ENCODE measurements at places on chromosomes 3 and 15. TPM values are rescaled to one million over a fixed set of nuclear protein-coding genes. Genes with fewer than 3 reads are reported as not detected.
A peak's percentile ranks its signal among the peaks of the same experiment; 100 is the strongest.

DNA sequence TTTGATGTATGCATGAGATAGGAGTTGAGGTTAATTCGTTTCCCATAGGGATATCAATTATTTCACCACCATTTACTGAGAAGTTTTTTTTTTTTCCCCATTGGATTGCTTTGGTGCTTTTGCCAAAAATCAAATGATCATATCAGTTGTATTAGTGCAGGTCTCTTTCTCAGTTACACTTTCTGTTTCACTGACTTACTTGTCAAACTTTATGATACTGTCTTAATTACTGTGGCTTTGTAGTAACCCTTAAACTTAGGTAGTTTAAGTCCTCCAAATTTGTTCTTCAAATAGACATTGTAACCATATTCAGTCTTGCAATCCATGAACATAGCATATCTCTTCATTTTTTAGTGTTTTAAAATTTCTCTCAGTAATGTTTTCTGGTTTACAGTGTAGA is 259.9 kb upstream of the SLCO3A1 start:
- DNase-seq: no peak

- no peak for DNase-seq
Measured at GRCh38 chr3:41260063-41260450, 60.8 kb downstream of the CTNNB1 start.

- DNase-seq: no peak
Measured at GRCh38 chr3:160747422-160747821, 8.6 kb upstream of the PPM1L start.

DNA sequence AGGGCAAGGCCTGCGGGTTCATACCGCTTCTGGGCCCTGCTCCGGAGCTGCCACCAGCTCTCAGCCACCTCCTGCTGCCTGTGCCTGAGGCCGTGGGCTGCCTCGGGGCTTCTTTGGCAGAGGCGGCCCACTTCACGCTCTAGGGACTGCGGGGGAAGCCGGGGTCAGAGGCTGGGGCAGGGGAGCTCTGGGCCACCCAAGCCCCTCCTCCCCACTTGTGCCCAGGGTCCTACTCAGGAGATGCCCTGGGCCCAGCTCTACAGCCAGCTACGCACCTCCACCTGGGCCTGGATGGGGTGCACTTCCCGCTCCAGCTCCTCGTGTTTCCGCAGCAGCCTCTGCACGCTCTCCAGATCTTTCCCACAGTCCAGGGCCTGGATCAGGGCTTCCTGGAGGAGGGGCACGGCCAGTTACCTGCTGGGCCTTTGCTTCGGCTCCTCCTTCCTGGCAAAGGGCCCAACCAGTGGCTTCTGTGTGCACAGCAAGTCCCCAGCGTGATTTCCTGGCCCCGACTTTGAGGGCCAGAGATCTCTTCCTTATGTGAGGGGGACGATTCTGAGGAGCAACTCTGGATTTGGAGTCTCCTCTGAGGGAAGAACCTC is 24.0 kb downstream of the PLA2G4B start:
- DNase-seq: no peak

- DNase-seq: no peak
Measured at GRCh38 chr3:45641756-45642155, 47.2 kb downstream of the LIMD1 start.

DNA sequence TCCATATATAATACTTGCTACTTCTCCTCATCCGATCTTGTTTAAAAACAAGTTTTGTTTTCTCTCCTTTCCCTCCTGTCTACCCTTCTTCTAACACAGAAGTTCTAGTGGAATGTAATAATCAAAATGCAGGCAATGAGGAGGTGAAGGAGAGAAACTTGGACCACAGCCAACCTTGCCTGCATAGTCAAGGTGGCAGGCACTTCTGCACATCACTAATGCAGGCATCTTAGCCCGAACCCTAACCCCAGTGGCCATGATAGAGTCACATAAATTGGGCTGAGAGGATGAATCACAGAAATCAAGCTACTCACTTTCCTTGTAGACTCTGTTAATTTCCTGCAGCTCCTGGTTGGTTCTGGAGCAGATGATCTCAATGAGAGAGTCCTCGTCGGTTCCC is 41.0 kb downstream of the ANXA2 start:
- DNase-seq: no peak

GRCh38 chr15:43795997-43796396 is 3.9 kb downstream of the SERF2 start:
- no peak for DNase-seq

- no peak for DNase-seq
Measured at GRCh38 chr3:58704745-58705144, 38.2 kb upstream of the FAM3D start.

- DNase-seq: no peak
Measured at GRCh38 chr3:23698652-23699313, 107.0 kb upstream of the UBE2E1 start.

DNA sequence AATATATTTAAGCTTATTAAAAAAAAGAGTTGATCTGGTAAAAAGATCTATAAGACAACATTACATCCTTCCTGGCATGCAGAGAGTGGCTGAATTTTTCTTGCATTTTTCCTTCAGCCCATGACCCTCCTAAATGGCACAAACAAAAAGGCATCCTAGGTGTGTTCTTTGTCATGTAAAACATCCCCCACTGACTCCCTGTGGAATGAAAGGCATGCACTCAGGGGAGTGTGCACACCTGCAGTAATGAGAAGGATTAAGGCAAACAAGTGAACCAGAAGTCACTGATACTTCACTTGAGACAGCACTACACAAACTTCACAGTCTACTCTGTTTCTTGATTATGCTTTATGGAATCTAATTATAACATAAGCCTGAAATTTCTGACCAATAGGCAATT is 195.0 kb downstream of the RBMS3 start:
- no peak for DNase-seq

The CSNK1G1 gene
- 37.6 TPM for total RNA-seq

DNA sequence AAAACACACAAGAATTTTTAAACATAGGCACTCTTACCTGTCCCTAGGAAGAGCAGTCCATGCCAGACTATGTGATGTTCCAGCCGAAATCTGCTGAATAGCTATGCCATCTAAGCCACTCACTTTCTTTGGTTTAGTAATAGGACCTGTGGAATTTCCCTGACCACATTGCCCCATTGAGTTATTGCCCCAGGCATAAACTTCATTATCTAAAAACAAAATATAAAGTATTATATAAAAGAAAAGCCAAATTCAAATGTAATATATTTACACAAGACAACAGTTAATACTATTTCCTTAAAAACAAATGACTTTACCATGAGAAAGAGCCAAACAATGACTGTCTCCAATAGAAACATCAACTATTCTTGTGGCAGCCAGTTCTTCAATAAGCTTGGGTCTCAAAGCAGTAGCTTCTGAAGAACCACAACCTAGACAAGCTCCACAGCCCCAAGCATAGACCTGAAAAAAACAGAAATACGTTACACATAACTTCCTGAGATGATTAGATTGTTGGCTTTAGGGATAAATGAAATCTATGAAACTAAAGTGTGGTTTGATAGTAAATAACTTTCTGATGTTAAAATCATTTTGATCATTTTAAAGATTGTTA is 84.3 kb downstream of the HERC1 start:
- peak; percentile 9 for DNase-seq

DNA sequence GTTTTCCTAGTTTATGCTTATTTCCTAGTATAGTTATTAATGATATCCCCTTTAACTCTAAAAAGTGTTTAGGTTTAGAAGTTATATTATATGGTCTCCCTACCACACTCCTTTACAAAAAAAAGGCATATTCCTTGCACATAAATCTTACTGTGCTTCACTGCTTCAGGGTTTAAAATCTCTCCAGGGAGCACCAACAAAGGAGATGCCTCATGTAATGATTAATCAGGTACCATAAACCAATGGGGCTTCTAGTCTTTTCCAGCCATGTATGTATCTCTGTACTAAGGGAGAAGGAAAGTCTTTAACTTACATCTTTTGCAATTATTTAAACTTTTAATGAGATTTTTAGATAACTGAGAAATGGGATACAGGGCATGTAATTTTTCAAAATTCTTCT is 91.5 kb upstream of the RBMS3 start:
- DNase-seq: no peak

- no peak for DNase-seq
Measured at GRCh38 chr3:134768837-134769236, 26.2 kb upstream of the EPHB1 start.

DNA sequence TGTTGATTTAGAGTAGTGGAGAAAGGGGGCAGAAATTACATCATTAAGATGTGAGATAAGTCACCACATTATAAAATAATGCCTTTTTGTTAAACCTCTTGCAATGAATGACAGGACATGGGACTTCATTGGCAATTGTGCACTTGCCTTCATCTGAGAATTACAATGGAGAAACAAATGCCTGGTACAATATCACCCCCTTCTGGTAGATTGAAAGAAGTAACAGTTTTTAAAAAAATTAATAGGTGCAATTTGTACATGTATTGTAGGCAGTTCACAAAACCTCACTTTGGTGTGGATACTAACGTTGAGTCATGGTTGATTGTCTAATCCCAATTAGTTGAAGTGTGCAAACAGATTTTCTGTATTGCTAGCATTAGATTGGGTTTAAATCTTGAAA is 4.6 kb upstream of the P2RY14 start:
- DNase-seq: peak; percentile 70

DNA sequence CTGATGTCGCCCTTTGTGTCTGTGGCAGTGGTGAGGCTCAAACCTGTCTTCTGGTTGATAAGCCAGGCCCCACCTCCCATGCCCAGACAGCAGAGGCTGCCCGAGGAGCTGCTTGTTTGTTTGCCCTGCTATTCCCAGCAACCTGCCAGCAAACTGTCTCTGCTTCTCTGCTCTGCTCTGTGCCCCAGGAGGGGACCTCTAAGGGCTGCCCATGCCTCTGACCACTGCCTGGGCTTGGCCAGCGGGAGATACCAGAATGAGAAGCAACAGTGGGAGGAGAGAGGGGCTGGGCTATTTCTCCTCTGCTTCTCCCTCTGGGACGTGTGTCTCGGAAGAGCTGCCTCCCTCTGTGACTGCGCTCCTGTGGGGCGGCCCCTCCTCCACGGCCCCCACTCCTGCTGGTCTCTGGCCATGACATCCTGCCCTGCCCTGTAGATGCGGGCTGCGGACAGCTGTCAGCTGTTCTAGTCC is 213.1 kb downstream of the RPLP1 start:
- no peak for DNase-seq

The RABL3 gene
- total RNA-seq: 18.1 TPM

The RARB gene
- 21.6 TPM for total RNA-seq

- peak; percentile 17 for DNase-seq
Measured at GRCh38 chr3:190485830-190486532, 27.9 kb upstream of the IL1RAP start.

GRCh38 chr3:197203714-197204146 is 94.7 kb downstream of the DLG1 start:
- no peak for DNase-seq

DNA sequence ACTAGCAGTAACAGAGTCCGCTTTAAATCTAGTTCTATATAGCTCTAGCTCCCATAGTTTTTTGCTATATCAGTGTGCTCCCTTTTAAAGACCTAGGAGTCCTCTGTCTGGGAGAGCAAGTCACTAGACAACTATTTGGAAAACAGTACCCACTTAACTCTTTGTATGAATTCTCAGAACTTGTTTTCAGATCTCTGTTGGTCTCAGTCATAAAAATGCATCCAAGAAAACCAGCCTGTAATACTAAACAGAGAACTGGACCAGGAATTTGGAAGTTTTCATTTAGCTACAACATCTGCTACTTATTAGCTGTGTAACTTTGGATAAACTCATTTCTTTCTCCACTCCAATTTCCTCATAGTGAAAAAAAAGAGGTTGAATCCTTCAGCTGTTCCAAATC is 56.9 kb upstream of the C3orf49 start:
- DNase-seq: peak; percentile 54

The GOLGA8K gene
- total RNA-seq: not detected

DNA sequence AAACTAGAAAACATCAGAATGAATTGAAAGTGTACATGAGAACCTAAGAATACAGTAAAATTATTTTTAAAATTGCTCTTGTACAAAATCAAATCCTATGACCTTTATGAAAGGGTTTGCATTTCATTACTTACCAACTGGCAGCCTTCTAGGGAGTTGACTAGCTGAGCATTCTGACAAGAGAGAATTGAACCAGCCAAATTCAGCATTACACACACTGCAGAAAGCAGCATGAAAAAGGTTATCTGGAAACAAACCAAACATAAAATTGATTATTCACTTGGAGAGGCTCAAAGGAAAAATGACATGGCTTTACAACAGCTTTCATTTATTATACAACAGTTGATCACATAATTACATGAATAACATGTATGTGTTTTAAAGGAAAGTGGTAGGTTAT is 17.4 kb downstream of the NSMCE3 start:
- DNase-seq: no peak

GRCh38 chr3:150450916-150451315 is 42.8 kb downstream of the TSC22D2 start:
- DNase-seq: no peak

The C3orf33 gene
- total RNA-seq: 7.8 TPM

GRCh38 chr15:85752491-85752961 is 42.2 kb downstream of the KLHL25 start:
- no peak for DNase-seq

GRCh38 chr3:101690972-101691371 is 4.5 kb upstream of the RPL24 start:
- no peak for DNase-seq

- no peak for DNase-seq
Measured at GRCh38 chr3:58660998-58661397, 5.6 kb downstream of the FAM3D start.

DNA sequence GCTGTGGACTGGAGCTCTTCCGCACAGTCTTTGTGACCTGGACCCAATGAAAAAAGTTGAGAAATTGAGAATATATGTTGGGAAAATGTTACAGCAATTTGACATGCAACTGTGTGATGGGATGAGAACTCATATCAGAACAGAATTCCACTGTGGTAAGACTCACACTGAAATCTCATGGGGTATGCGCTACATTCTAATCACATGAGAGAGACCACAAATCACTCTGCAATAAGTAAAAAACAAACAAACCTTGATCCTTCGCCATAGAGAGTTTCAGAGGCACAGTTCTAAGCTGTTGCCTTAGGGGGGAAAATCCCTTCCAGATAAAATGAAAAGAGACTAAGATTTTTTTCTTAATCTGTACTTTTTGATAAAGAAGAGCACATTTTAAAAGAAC is 37.3 kb downstream of the LMCD1 start:
- peak; percentile 93 for DNase-seq

GRCh38 chr15:78170848-78171773 is 21.9 kb downstream of the IDH3A start:
- no peak for DNase-seq

GRCh38 chr3:150251187-150252062 is 156.7 kb upstream of the TSC22D2 start:
- no peak for DNase-seq

- no peak for DNase-seq
Measured at GRCh38 chr15:82030176-82030575, 15.6 kb downstream of the MEX3B start.

GRCh38 chr15:70863450-70864218 is 9.7 kb upstream of the LARP6 start:
- DNase-seq: no peak

- no peak for DNase-seq
Measured at GRCh38 chr3:188085584-188086560, 68.1 kb upstream of the LPP start.

DNA sequence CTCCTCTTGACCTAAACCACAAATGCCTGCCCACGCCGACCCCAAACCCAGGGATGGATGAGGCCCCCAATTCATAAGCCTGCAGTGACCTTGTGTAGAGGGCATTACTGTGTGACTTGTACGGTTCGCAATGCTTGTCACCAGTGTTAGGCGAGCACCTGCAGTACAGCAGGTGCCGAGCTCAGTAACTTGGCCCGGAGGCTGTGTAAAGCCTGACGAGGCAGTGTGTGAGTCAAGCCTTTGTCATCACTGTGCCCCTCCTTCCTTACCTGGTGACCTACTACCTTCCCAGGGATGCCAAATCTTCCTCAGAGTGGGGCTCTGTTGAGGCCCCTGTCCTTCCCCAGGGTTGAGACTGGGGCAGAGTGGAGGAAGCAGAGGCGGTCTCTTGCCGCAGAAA is 37.2 kb upstream of the TMEM115 start:
- DNase-seq: no peak
